ENCODE measurements at places on chromosomes 3 and 15.

DNA sequence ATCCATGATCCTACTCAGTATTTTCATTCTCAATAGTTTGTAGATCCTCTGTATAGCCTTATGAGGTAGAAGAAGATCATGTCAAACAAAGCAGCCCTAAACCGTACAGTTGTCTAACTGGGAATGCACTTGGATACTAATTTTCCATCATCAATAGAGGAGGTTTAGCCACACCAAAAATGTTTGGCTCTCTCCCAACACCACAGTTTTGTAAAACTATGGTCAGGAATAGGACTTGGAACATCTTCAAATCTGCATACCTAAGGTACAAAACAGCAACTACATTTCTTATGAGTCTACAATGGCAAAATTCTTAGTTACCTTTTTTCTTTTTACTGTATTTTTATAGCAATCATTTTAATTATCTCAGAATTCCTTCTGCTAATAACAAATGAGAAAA lies 1001.6 kb downstream of the ROBO2 start:
- no peak for DNase-seq

DNA sequence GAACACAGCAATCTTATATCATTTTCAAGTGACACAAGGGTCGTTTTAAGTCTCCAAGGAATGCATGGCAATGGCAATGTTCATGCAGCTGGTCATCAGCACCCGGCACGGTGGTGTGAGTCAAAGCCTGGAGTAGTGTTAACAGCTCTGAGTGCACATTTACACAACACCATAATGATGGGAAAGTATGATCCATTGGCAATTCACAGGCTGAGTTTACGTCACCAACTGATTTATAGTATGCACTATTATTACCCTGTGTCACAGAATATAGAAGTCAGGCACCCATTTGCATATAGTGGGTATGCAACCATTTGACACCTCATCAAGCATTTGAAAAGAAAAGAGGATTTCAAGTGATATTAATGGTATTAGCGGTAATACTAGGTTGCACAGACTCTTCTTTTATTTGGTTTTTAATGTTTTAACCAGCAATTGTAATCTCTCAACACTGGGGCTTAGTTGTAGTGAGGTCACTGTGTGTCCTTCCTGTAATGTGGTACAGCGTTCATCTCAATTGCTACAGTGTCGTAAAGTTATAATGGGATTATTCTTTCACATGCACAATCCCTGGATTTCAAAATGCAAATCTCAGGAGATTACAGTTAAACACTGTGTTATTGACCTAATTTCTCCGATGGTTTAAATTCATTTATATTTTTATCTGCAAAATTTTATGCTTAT lies 113.8 kb downstream of the C3orf38 start:
- no peak for DNase-seq

GRCh38 chr3:114606336-114606735 lies 312.5 kb downstream of the TIGIT start:
- DNase-seq: no peak

DNA sequence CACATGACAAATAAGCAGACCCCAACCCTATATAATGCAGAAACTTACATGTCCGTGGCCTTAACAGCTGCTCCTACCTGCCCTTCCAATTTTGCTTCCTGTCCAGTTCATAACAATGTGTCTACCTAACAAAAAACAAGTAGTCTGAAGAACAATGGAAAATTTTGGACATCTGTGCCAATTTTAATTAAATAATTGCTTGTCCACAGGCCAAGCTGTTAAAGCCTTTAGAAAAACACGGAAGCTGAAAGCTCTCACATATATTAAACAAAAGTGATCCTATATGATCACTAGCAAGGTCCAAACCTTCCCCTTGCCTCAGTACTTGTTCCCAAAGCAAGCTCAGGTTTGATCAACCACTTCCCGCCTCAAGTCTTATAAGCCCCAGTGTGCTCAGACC lies 37.1 kb downstream of the MAGI1 start:
- no peak for DNase-seq

DNA sequence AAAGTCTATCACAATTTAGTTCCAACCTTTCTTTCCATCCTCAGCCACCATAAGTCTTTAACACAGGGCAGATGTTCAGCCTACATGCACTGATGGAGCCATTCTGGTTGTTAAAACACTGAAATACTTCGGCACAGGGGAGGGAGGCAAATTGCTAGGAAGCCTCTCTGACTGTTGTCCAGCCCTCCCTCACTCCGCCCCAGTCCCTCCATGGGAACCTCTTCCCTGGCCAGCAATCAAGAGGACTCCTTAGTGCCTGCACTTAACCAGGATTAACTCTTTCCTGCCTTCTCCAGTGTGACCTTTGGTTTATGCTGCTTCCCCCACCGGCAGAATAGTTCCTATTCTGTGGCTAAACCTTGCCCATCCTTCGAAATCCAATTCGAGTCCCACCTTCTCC lies 47.0 kb upstream of the USP3 start:
- DNase-seq: no peak

DNA sequence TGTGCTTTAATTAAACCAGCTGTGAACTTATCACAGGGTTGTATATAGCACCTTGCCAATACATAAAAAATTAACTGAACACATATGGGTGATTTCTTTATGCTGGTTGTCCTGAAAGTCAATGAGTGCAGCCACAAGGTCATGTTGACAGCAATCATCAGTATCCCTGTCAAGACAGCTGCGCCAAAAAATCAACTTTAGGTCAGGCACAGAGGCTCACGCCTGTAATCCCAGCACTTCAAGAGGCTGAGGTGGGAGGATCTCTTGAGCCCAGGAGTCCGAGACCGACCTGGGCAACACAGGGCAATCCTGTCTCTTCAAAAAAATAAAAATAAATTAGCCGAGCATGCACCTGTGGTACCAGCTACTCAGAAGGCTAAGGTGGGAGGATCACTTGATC lies 707.3 kb downstream of the SI start:
- no peak for DNase-seq

- no peak for DNase-seq
Measured at GRCh38 chr3:2659896-2660295, 450.3 kb downstream of the IL5RA start.

DNA sequence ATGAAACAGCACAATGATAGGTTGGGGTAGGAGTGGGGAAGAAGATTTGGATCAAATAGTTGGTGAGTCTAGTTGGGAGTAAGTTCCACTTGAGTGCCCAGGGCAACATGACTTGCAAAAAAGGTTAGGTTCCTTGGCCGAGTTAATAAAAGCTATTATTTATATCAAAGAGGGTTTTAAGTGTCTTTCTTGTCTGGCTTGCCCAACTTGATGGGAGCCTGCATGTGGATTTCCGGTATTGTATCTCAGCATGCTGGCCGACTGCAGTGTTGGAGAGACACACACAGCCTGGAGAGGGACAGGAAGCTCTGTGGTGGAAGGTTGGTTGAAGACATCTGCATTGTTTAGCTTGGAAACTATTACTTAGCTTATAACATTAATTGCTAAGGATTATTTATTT lies 449.5 kb upstream of the TBL1XR1 start:
- no peak for DNase-seq

All from activated gamma-delta T cell treated with Interleukin-2 at 50 U/mL for 16 hours (primary cell).